ENCODE measurements at places on chromosomes 7 and 10. TPM values are rescaled to one million over a fixed set of nuclear protein-coding genes. Genes with fewer than 3 reads are reported as not detected.

GRCh38 chr10:34719746-34720145, 95.3 kb downstream of the PARD3 start:
- no peak for DNase-seq
- H3K4me3 ChIP-seq = no peak overlapping the region
- no peak overlapping the region for H3K27ac ChIP-seq

DNA sequence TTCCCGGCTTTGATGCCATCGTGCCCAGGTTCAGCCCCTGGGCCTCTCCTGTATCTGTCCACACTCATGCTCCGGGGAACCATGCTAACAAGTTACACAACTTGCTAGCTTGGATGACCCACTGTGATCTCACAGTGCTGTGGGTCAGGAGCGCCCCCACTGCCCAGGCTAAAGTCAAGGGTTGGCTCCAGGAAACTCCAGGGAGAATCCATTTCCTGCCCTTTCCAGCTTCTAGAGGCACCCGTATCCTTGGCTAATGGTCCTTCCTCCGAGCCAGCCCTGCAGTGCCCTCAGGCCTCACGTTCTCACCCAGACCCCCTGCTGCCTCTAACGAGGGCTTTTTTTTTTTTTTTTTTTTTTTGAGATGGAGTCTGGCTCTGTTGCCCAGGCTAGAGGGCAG, 19.5 kb downstream of the AMZ1 start:
- H3K27ac ChIP-seq = no peak overlapping the region
- H3K4me3 ChIP-seq = no peak overlapping the region
- no peak for DNase-seq
- H3K27me3 ChIP-seq = no peaks in the 10 kb centered on the region

DNA sequence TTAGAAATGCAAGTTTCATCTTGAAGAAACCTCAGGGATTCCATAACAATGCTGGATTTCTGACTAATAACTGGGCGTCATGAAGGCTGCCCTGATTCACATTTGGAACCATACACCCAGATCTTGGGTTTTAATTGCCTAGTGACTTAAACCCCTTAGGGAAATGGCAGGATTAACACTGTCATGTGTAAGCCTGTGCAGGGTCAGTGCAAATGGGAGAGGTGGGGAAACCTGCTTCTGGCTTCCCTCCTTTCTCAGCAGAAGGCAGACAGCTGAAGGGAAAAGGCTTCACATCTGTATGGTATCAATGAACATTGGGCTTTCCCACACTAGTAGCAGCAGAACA, 364.2 kb downstream of the ANKRD30A start:
- H3K4me1 ChIP-seq = peaks cover 12% of the 10 kb centered on the region
- no peak for DNase-seq
- H3K27me3 ChIP-seq = no peaks in the 10 kb centered on the region
- no peaks in the 10 kb centered on the region for H3K36me3 ChIP-seq
- H3K27ac ChIP-seq = peak overlapping the region; percentile 74

DNA sequence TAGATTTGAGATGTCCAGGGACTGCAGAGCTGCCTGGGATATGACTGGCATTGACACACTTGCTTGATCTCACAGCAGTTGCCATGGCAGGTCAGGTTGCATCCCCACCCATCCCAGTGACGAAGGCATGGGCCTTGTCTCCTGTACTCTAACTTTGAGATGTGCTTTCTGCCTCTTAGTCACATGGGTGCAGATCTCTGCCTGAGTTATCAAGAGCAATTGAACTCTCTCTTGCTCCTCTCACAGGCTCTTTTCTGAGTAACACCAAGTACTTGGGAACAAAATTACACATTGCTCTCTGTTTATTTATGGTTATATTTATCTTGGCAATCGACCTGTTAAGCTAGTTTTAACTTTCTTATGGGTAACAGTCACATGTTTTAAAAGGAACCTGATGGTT, 237.3 kb downstream of the NSUN6 start:
- DNase-seq = no peak
- no peaks in the 10 kb centered on the region for H3K36me3 ChIP-seq
- no peak overlapping the region for H3K27ac ChIP-seq
- H3K4me1 ChIP-seq = no peaks in the 10 kb centered on the region
- H3K27me3 ChIP-seq = no peaks in the 10 kb centered on the region

DNA sequence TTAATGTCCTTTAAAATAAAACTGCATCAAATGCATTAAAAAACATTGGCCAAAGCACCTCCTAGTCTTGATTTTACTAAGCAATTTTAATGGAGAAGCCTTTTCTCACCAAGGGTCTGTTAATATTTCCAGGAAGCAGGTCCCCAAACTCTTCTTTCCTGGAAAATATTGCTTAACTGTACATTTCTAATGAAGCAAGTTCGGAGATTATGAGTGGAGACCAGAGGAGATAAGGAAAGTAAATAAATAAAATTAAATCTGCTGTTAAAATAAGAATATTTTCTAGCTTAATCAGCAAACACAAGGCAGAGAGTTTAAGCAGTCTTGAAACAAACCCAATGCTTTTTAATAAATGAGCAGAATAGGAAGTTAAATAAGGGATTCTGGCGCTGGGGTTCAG, 322.4 kb downstream of the PTEN start:
- DNase-seq = no peak
- H3K4me1 ChIP-seq = peaks cover 9% of the 10 kb centered on the region
- H3K27me3 ChIP-seq = no peaks in the 10 kb centered on the region
- no peak overlapping the region for H3K27ac ChIP-seq

DNA sequence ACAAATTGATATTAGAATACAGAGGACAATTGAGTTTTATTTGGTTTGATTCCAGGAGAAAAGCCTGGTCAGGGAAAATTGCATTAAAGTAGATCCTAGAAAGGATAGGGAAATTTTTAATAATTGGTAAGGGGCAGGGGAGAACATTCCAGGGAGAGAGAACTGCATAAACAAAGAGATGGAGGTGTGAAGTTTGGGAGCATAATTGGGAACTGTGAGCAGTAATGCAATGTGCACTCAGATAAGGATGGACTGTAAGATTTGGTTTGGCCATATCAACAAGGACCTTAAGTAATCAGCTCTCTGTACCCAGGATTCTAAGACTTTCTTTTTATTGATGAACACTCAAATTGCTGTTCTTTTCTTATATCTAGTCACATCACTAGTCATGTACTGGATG, 41.4 kb downstream of the ZMYND11 start:
- H3K27ac ChIP-seq = no peak overlapping the region
- no peaks in the 10 kb centered on the region for H3K4me1 ChIP-seq
- H3K36me3 ChIP-seq = no peaks in the 10 kb centered on the region
- DNase-seq = no peak

GRCh38 chr10:21944727-21945386, 58.7 kb downstream of the DNAJC1 start:
- no peak overlapping the region for H3K4me3 ChIP-seq
- no peak for DNase-seq

- no peak for DNase-seq
- H3K4me1 ChIP-seq = no peaks in the 10 kb centered on the region
- H3K4me3 ChIP-seq = no peak overlapping the region
- no peak overlapping the region for H3K27ac ChIP-seq
Observed at GRCh38 chr7:26507108-26507987, 215.7 kb downstream of the SNX10 start.

- H3K4me3 ChIP-seq = no peak overlapping the region
- H3K4me1 ChIP-seq = no peaks in the 10 kb centered on the region
- no peak overlapping the region for H3K27ac ChIP-seq
- H3K27me3 ChIP-seq = no peaks in the 10 kb centered on the region
- DNase-seq = no peak
Observed at GRCh38 chr7:120421151-120421651, 148.2 kb downstream of the KCND2 start.

- H3K36me3 ChIP-seq = no peaks in the 10 kb centered on the region
- H3K4me3 ChIP-seq = no peak overlapping the region
- H3K27ac ChIP-seq = no peak overlapping the region
- H3K4me1 ChIP-seq = no peaks in the 10 kb centered on the region
Observed at GRCh38 chr7:109206196-109206595, 636.5 kb downstream of the DNAJB9 start.

DNA sequence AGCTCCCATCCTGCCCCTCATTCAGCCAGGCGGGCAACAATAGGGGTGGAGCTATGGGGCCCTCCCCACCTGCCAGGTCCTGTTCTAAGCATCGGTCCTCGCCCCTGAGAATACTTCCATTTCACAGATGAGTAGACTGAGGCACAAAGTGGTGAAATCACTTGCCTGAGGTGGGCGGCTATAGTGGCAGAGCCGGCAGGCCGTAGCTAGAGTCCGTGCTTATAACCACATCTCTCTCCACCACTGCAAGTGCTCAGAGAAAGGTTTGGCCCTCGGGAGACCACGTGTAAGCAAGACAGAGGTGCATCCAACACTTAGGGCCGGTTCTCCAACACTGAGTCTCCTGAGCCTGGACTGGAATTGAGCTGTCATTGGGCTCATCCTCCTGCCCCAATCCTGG, 145.8 kb upstream of the UNC5B start:
- H3K27me3 ChIP-seq = peaks cover 5% of the 10 kb centered on the region
- no peak overlapping the region for H3K27ac ChIP-seq
- H3K4me1 ChIP-seq = no peaks in the 10 kb centered on the region
- DNase-seq = peak; percentile 19
- no peaks in the 10 kb centered on the region for H3K36me3 ChIP-seq

DNA sequence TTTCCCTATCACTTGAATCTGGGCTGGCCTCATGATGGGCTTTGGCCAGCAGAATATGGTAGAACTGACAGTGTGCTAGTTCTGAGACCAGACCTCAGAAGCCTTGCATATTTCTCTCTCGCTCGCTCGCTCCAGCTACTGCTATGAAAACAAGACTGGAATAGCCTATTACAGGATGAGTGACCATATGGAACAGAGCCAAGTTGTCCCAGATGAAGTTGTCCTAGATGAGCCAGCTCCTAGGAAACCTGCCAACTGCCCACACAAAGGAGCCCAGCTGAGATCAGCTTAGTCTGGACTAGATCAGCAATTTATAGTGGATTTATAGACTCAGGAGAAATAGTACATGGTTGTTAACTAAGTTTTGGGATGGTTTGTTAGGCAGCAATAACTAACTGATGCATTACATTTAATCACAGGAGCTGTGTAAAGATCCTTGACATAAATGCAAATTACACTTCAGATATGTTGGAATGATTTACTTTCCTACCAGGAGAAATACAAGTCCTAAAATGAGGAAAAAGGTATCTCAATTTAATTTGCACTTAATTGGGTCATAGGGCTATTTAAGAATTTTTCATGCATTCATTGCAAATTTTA, 6.8 kb upstream of the HECW1 start:
- H3K36me3 ChIP-seq = no peaks in the 10 kb centered on the region
- peaks cover 27% of the 10 kb centered on the region for H3K27me3 ChIP-seq
- H3K4me1 ChIP-seq = no peaks in the 10 kb centered on the region
- no peak overlapping the region for H3K4me3 ChIP-seq

GRCh38 chr7:85685901-85686300, 499.0 kb upstream of the SEMA3D start:
- DNase-seq = no peak
- H3K36me3 ChIP-seq = no peaks in the 10 kb centered on the region
- H3K27me3 ChIP-seq = no peaks in the 10 kb centered on the region
- no peak overlapping the region for H3K27ac ChIP-seq
- no peaks in the 10 kb centered on the region for H3K4me1 ChIP-seq
- no peak overlapping the region for H3K4me3 ChIP-seq

- H3K27me3 ChIP-seq = no peaks in the 10 kb centered on the region
- H3K4me1 ChIP-seq = no peaks in the 10 kb centered on the region
- H3K36me3 ChIP-seq = no peaks in the 10 kb centered on the region
- H3K27ac ChIP-seq = no peak overlapping the region
Observed at GRCh38 chr7:102260856-102261255, 25.8 kb upstream of the SH2B2 start.

- H3K27me3 ChIP-seq = no peaks in the 10 kb centered on the region
- peaks cover 5% of the 10 kb centered on the region for H3K36me3 ChIP-seq
- H3K4me1 ChIP-seq = peaks cover 47% of the 10 kb centered on the region
- H3K27ac ChIP-seq = no peak overlapping the region
- no peak for DNase-seq
Observed at GRCh38 chr7:38182450-38182849, 4.4 kb downstream of the STARD3NL start.

DNA sequence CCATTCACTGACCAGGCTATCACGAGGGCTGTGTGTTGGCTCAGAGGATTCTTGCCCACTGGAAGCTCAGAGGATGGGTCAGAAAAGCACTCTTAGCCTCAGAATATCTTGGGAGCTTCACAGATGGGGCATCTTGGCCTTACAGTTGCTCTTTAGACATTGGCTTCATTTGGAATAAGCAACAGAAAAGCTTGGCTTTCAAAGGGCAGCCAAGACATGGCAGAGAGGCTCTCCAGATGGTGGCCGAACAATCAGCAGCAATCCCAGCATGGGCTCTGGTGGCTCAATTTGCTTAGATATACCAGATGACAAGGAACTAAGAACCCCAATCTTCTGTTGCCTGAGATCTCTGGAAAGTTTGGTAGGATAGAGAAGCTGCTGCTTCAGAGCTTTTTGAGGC, 446.2 kb downstream of the ADRA2A start:
- no peak overlapping the region for H3K27ac ChIP-seq
- no peak for DNase-seq
- no peaks in the 10 kb centered on the region for H3K4me1 ChIP-seq
- H3K4me3 ChIP-seq = no peak overlapping the region

GRCh38 chr10:16828114-16828568, 10.9 kb upstream of the RSU1 start:
- no peak for DNase-seq
- H3K36me3 ChIP-seq = no peaks in the 10 kb centered on the region
- no peaks in the 10 kb centered on the region for H3K27me3 ChIP-seq
- peak overlapping the region; percentile 74 for H3K27ac ChIP-seq
- H3K4me3 ChIP-seq = peak overlapping the region; percentile 44

DNA sequence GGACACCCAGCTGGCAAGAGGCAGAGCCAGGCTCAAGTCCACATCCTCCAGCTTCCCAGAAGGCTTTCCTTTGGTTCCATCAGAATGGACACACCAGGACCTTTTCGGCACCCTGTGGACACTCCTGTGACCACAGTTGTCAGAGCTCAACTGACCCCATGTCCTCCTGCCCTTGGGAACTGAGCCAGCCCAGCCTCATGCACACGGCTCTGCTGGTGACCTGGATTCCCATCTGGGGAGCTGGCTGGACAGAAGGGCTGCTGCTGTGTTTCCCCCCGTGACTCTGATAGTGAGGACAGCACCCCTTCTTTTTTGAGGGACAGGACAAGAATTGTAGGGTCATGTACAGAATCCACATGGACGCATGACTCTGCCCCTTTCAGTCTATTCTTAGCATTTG, 289.2 kb downstream of the WDR37 start:
- no peak overlapping the region for H3K4me3 ChIP-seq
- H3K27me3 ChIP-seq = no peaks in the 10 kb centered on the region
- H3K4me1 ChIP-seq = no peaks in the 10 kb centered on the region

- H3K27ac ChIP-seq = peak overlapping the region; percentile 98
- peaks cover 48% of the 10 kb centered on the region for H3K4me1 ChIP-seq
- H3K36me3 ChIP-seq = peaks cover 17% of the 10 kb centered on the region
Observed at GRCh38 chr10:104337521-104337984, 712 bp downstream of the ITPRIP start.

The RNF32 gene
- total RNA-seq = under 0.01 TPM

The CABCOCO1 gene
- total RNA-seq = 3.5 TPM

The AS3MT gene
- 6.2 TPM for total RNA-seq

The GRID2IP gene
- total RNA-seq = not detected

The FOXP2 gene
- 3.8 TPM for total RNA-seq

The STMP1 gene
- total RNA-seq = 18.8 TPM

The HECW1 gene
- 2.9 TPM for total RNA-seq
